ENCODE measurements at places on chromosomes 1 and 21.

DNA sequence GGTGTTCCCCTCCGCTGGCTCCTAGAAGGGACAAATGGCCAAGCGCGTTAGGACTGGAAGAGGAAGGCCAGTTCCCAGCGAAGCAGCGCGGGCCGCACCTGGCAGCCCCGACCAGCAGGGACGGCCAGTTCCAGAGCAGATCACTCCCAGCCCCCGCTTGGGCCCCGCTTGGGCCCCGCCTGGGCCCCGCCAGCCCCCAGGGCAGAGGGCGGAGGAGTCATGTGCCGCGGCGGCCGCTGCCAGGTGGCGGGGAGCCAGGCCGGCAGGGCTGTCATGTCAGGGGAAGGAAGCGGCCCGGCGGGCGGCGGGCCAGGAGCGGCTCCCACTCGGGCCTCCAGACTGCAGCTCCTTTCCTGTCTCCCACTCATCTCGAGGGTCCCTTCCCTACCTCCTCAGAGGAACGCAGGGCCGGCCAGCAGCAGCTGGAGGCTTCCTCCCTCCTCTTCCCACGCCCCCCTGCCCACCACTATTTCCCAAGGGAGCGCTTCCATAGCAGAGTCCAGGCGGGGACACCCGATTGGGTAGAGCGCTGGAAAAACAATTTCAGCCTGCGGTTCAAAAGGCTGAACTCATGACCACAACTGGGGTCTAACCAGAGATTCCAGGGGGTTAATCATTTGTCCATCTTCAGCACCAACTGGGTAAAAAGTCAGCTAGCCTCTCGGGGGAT lies 16.5 kb downstream of the ZNF697 start:
- no peak for DNase-seq

DNA sequence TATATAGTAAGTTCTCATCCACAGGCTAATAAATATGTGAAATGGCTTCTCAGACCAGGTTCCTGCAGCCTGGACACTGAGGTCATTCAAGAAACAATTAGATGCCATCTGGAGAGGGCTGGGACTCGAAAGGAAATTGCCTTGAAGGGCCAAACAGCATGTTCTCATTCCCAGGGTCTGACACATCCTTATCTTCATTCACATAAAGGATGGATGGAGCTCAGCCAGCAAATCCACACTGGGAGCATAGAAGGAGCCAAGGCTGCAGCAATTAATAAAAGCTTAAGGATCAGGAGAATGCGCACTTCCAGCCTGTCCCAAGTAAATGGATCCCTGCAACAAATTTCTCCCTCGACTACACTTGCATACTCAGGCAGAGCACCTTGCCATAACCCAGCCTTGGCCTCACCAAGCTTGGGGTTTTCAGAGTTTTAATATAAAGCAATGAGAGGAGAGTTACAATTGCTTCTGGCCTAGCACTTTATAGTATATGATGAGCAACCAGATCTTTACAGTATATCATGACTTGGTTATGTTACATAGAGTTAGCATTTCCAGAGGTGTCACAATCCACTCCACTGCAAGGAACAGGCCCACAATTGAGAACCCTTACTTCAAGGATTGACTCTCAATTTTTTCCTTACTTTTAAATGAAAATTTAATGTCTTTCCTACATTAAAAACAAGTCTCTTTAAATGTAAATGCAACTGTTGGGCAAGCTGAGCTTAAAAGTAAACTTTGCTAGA lies 55.9 kb downstream of the BCAR3 start:
- no peak for DNase-seq

- no peak for DNase-seq
Measured at GRCh38 chr1:9362488-9362887, 69.8 kb downstream of the SPSB1 start.

GRCh38 chr1:27147842-27148518 lies 6.9 kb downstream of the SLC9A1 start:
- DNase-seq, result no peak

DNA sequence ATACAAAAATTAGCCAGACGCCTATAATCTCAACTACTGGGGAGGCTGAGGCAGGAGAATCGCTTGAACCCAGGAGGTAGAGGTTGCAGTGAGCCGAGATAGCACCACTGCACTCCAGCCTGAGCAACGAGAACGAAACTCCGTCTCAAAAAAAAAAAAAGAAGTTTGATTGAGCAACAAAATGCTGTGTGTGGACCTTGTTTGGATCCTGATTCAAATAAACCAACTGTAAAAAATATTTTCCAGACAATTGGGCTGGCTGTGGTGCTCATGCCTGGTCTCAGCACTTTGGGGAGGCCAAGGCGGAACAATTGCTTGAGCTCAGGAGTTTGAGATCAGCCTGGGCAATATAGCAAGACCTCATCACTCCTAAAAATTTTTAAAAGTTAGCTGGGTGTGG lies 16.8 kb downstream of the PTAFR start:
- no peak for DNase-seq

All from stimulated activated naive CD4-positive, alpha-beta T cell treated with Interleukin-2 at 50 U/mL for 16 hours (primary cell).